ENCODE measurements at places on chromosomes 6 and 20. TPM values are rescaled to one million over a fixed set of nuclear protein-coding genes. Genes with fewer than 3 reads are reported as not detected.

DNA sequence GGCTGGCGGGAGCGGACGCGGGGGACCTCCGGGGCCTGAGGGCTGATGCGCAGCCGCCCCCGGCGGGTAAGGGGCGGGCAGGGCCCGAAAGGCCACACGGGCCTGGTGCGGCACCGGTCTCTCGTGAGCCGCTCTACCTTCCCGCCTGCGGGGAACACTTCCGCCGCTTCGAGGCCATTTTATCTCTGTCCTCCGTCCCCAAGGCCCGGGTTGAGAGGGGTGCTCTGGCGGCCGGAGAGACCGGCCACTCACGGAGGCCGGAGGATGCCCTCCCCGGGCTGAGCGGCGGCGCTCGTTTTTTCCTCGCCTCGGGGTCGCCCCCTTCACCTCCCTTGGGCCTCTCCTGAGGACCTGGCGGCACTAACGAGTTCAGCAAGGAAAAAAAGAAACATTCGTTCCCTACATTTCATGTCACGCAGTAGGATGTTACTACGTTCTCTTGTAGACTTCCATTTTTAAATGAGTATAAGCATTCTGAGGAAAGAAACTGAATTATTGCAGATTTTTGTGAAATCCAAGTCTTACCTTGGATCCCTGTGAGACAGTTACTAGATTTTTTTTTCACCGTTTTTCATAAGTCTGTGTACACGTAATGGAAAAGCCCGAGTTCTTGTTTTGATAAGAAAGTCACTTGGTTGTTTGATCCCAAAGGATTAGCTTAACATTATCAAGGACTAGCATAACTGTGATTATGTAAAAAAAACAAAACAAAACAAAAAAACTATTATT is 575 bp downstream of the WTAP start:
- peak overlapping the region; percentile 93 for H3K27ac ChIP-seq
- H3K36me3 ChIP-seq, result no peaks in the 10 kb centered on the region
- DNase-seq, result peak; percentile 63
- no peaks in the 10 kb centered on the region for H3K27me3 ChIP-seq
- H3K4me1 ChIP-seq, result peaks cover 21% of the 10 kb centered on the region

DNA sequence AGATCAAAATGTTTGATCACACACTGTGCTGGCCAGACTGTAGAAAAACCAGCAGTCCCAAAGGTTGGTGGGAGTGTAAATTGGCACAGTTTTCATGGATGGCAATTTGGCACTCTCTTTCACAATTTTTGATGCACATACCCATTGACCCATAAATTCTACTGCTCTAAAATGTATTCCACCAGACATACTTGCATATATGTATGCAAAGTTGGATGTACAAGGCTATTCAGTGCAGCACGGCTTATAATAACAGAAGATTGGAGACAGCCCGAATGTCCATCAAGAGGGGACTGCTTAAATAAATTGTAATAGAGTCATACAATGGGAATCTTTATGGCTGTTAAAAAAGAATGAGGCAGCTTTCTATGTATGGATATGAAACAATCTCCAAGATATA is 101.7 kb upstream of the TOP1 start:
- no peaks in the 10 kb centered on the region for H3K27me3 ChIP-seq
- no peaks in the 10 kb centered on the region for H3K4me1 ChIP-seq
- H3K36me3 ChIP-seq, result no peaks in the 10 kb centered on the region
- DNase-seq, result no peak
- H3K4me3 ChIP-seq, result no peak overlapping the region

- H3K27ac ChIP-seq, result no peak overlapping the region
- no peak overlapping the region for H3K4me3 ChIP-seq
- H3K27me3 ChIP-seq, result no peaks in the 10 kb centered on the region
- H3K4me1 ChIP-seq, result peaks cover 7% of the 10 kb centered on the region
- DNase-seq, result no peak
These were observed 38.8 kb downstream of the PMEPA1 start for GRCh38 chr20:57671072-57671391.

- H3K27me3 ChIP-seq, result no peaks in the 10 kb centered on the region
- no peak for DNase-seq
- no peak overlapping the region for H3K27ac ChIP-seq
- H3K36me3 ChIP-seq, result no peaks in the 10 kb centered on the region
- no peaks in the 10 kb centered on the region for H3K4me1 ChIP-seq
These were observed 93.4 kb downstream of the UST start for GRCh38 chr6:148840256-148840655.

DNA sequence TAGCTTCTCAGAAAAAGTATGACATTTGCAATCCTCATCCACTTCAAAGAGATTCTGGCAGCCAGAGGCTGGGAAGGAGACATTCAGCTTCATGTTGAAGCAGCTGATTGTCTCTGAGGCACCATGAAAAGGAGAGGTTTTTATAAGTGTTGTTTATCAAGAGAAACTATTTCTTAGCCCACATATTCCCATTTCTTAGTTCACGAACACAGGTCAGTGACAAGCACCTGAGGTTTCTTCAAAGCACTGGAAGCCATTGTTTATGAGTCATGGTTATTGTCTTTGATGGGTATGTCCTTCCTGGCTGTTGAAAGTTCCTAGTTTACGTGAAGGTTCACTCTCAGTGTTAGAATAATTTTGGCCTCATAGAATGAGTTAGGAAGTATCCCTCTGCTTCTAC is 3.0 kb upstream of the DDX43 start:
- H3K36me3 ChIP-seq, result no peaks in the 10 kb centered on the region
- no peaks in the 10 kb centered on the region for H3K27me3 ChIP-seq
- H3K4me1 ChIP-seq, result peaks cover 10% of the 10 kb centered on the region
- H3K4me3 ChIP-seq, result no peak overlapping the region
- no peak overlapping the region for H3K27ac ChIP-seq

GRCh38 chr6:75296811-75297779 is 12.5 kb upstream of the TMEM30A start:
- no peaks in the 10 kb centered on the region for H3K36me3 ChIP-seq
- H3K27ac ChIP-seq, result no peak overlapping the region
- no peak overlapping the region for H3K4me3 ChIP-seq
- H3K27me3 ChIP-seq, result no peaks in the 10 kb centered on the region

GRCh38 chr6:101722471-101722870 is 329.0 kb downstream of the GRIK2 start:
- H3K4me1 ChIP-seq, result peaks cover 10% of the 10 kb centered on the region
- peak overlapping the region; percentile 63 for H3K27ac ChIP-seq
- no peaks in the 10 kb centered on the region for H3K27me3 ChIP-seq
- no peaks in the 10 kb centered on the region for H3K36me3 ChIP-seq
- no peak overlapping the region for H3K4me3 ChIP-seq

GRCh38 chr6:138162111-138162954 is 594 bp downstream of the ARFGEF3 start:
- peaks cover 10% of the 10 kb centered on the region for H3K4me1 ChIP-seq
- no peaks in the 10 kb centered on the region for H3K27me3 ChIP-seq
- DNase-seq, result peak; percentile 30

- no peaks in the 10 kb centered on the region for H3K36me3 ChIP-seq
- H3K4me3 ChIP-seq, result no peak overlapping the region
- peaks cover 64% of the 10 kb centered on the region for H3K27me3 ChIP-seq
- H3K4me1 ChIP-seq, result peaks cover 23% of the 10 kb centered on the region
- no peak for DNase-seq
These were observed 1.5 kb upstream of the TUBB2B start for GRCh38 chr6:3228771-3229565.

- no peaks in the 10 kb centered on the region for H3K27me3 ChIP-seq
- DNase-seq, result no peak
- H3K27ac ChIP-seq, result no peak overlapping the region
These were observed 15.2 kb downstream of the HNF4A start for GRCh38 chr20:44370639-44371218.

DNA sequence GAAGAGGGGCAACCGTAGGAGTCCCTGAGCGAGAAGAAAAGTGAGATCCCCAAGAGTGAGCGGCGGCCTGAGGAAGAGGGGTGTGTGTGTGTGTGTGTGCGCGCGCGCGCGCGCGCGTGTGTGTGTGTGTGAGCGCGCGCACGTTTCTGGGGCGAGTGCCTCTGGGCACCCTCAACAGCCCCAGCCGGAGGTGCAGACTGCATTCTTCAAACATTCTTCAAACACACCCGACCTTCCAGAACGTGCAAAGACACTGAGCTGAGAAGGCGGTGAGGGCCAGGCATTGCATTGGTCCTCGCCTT is 76.2 kb upstream of the FOXP4 start:
- no peak overlapping the region for H3K27ac ChIP-seq
- H3K36me3 ChIP-seq, result no peaks in the 10 kb centered on the region
- no peaks in the 10 kb centered on the region for H3K4me1 ChIP-seq
- H3K4me3 ChIP-seq, result no peak overlapping the region
- no peak for DNase-seq

GRCh38 chr6:34914358-34914757 is 25.3 kb downstream of the ANKS1A start:
- H3K4me3 ChIP-seq, result no peak overlapping the region
- no peaks in the 10 kb centered on the region for H3K27me3 ChIP-seq
- no peaks in the 10 kb centered on the region for H3K36me3 ChIP-seq
- peak overlapping the region; percentile 20 for H3K27ac ChIP-seq
- peak; percentile 12 for DNase-seq

DNA sequence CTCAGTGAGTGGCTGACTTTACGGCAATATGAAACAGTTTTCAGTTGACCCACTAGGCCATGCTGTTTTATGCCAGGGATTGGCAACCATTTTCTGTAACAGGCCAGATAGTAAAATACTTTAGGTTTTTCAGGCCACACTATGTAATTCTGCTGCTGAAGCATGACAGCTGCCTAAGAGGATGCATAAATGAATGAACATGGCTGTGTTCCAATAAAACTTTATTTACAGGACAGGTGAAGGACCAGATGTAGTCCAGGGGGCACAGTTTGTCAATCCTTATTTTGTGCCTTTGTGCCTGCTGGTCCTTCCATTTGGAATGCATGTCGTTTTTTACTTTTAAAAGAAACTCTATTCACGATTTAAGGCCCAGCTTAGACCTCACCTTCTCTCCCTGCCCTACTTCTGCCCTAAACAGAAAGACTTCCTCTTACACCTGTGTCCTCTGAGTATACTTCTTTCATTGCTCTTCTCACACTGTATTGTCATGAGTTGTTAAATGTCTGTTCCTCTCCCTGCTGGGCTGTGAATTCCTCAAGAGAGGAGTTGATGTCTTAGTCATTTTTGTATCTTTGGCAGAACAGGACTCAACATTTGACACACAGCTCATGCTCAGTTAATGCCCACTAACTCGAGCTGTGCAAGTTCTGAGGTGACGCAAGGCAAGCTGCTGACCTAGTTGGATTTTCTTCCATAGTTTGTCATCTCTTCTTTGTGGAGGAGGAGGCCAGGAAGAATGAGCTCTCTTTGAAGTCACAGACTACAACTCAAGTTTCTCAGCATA is 90.1 kb upstream of the MAP7 start:
- H3K27ac ChIP-seq, result no peak overlapping the region
- H3K36me3 ChIP-seq, result no peaks in the 10 kb centered on the region
- no peaks in the 10 kb centered on the region for H3K4me1 ChIP-seq
- DNase-seq, result no peak
- no peak overlapping the region for H3K4me3 ChIP-seq
- H3K27me3 ChIP-seq, result no peaks in the 10 kb centered on the region

DNA sequence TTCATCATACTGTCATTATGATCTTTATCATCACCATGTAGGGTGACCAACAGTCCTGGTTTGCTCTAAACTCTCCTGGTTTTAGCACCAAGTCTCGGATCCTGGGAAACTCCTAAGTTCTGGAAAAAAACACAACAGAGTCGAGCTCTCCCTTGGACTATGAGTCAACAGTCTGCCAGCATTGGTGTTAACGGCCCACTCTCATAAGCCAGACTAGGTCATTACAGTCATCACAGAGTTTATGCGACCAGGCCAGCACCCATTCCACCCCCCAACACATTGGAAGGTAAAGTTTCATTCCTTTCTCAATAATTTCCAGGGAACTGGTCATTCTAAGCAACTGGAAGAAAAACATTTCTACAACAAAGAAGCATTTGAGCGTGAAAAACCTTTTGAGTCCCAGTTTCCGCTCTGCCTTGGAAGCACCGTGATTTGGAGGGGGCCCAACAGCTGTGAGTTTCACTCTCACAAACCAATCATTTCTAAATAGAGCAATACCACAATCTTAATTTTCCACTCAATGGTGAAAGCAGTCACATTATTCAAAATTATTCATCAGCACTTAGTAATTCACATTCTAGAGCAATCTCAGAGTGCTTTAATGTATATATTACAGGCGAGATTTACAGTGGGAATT is 445.0 kb downstream of the CDH26 start:
- no peaks in the 10 kb centered on the region for H3K27me3 ChIP-seq
- H3K27ac ChIP-seq, result no peak overlapping the region
- no peak overlapping the region for H3K4me3 ChIP-seq
- H3K36me3 ChIP-seq, result no peaks in the 10 kb centered on the region
- DNase-seq, result no peak

GRCh38 chr6:155549028-155549798 is 93.6 kb upstream of the NOX3 start:
- H3K4me3 ChIP-seq, result no peak overlapping the region
- no peaks in the 10 kb centered on the region for H3K4me1 ChIP-seq
- H3K27ac ChIP-seq, result no peak overlapping the region
- no peaks in the 10 kb centered on the region for H3K27me3 ChIP-seq
- H3K36me3 ChIP-seq, result no peaks in the 10 kb centered on the region

DNA sequence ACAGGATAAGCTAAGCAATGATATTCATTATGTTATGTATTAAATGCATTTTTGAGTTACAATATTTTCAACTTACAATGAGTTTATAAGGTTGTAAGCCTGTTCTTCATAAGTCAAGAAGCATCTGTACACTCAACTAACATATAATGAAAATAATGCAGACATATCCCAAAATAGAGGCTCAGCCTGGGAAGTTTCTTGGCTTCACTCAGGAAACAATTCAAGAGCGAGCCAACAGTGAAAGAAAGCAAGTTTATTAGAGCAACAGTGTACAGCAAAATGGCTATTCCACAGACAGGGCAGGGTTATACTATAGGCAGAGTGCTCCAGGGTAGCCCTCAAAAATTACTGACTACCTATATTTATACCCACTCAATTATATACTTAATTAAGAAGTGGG is 1581.8 kb downstream of the HACE1 start:
- H3K4me1 ChIP-seq, result no peaks in the 10 kb centered on the region
- H3K27me3 ChIP-seq, result no peaks in the 10 kb centered on the region
- H3K4me3 ChIP-seq, result no peak overlapping the region
- no peak for DNase-seq

DNA sequence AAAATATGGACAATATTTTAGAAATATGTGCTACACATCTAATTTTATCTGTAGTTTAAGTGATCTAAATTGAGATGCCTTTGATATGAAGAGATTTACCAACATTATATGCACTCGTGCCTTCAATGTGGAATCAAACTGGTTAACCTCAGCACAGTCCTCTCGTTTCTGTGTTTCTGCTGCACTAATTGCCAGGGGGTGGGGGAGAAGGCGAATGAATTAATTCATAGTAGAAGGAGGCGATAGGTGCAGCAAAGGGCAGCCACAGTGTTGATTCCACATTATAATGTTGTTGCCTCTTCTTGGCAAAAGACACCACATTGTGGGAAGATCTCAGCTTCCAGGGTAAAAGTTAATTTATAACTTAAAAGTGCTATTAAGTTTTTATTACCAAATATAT is 161.6 kb downstream of the QKI start:
- H3K4me1 ChIP-seq, result peaks cover 7% of the 10 kb centered on the region
- no peaks in the 10 kb centered on the region for H3K27me3 ChIP-seq
- no peak overlapping the region for H3K4me3 ChIP-seq
- no peak for DNase-seq

Gene TRIM40
- total RNA-seq, result not detected

Gene RAMACL
- 4.0 TPM for total RNA-seq

Gene TBC1D22B
- 12.7 TPM for total RNA-seq

Gene SLCO4A1
- 4.1 TPM for total RNA-seq

Gene TREML2
- not detected for total RNA-seq

Gene TRAPPC3L
- not detected for total RNA-seq

Gene MYBL2
- total RNA-seq, result 107 TPM

Gene GJA10
- not detected for total RNA-seq

Gene ANKRD66
- not detected for total RNA-seq

Gene PSORS1C1
- total RNA-seq, result 9.2 TPM

Gene GGTLC1
- total RNA-seq, result not detected

Gene ZSCAN31
- 23.0 TPM for total RNA-seq
